ENCODE measurements at places on chromosomes 7 and 10. TPM values are rescaled to one million over a fixed set of nuclear protein-coding genes. Genes with fewer than 3 reads are reported as not detected.

Gene LAMB1
- 166 TPM for total RNA-seq

Gene PNLIPRP2
- total RNA-seq = not detected

Gene KLF14
- total RNA-seq = not detected

Gene CBLL1
- total RNA-seq = 11.9 TPM

Gene KIFBP
- total RNA-seq = 56.5 TPM

Gene TRIL
- total RNA-seq = 0.32 TPM

Gene CDCA7L
- total RNA-seq = 45.9 TPM

Gene NAT16
- not detected for total RNA-seq

Gene CHAT
- total RNA-seq = not detected

Gene CAMK2B
- 2.5 TPM for total RNA-seq

Gene CNPY1
- total RNA-seq = not detected

Gene UCMA
- not detected for total RNA-seq

Gene BICC1
- 86.8 TPM for total RNA-seq

Gene ZP3
- total RNA-seq = 4.5 TPM

Gene CAV1
- 1,092 TPM for total RNA-seq

Gene WNT2
- 1.3 TPM for total RNA-seq

Gene TRIM50
- not detected for total RNA-seq

Gene GGCT
- total RNA-seq = 40.0 TPM

Gene RHOBTB1
- 16.2 TPM for total RNA-seq

Gene PIK3CG
- total RNA-seq = not detected

Gene HOXA10
- 27.4 TPM for total RNA-seq

Gene TMEM140
- total RNA-seq = 4.4 TPM

Gene ANK3
- not detected for total RNA-seq

Gene AKR1D1
- total RNA-seq = not detected

Gene PSD
- total RNA-seq = 1.0 TPM

Gene NPY4R
- not detected for total RNA-seq

Gene ACTL6B
- not detected for total RNA-seq

Gene GNGT1
- total RNA-seq = not detected

Gene STAG3
- total RNA-seq = not detected

Gene OR2A5
- total RNA-seq = not detected

Gene FBXL13
- total RNA-seq = 0.43 TPM

Gene ERVW-1
- total RNA-seq = not detected

Gene AQP1
- total RNA-seq = 0.54 TPM

Gene INHBA
- total RNA-seq = 5.5 TPM

Gene TUBB8
- total RNA-seq = not detected

Data from GM23248 (cell line).